ENCODE measurements at places on chromosomes 5 and 9.

GRCh38 chr5:1162751-1163150, 38.6 kb upstream of the SLC6A19 start:
- DNase-seq, result no peak

- DNase-seq, result no peak
Measured at GRCh38 chr5:169970911-169971765, 9.2 kb downstream of the INSYN2B start.

- no peak for DNase-seq
Measured at GRCh38 chr9:84866396-84867175, 197.1 kb downstream of the NTRK2 start.

DNA sequence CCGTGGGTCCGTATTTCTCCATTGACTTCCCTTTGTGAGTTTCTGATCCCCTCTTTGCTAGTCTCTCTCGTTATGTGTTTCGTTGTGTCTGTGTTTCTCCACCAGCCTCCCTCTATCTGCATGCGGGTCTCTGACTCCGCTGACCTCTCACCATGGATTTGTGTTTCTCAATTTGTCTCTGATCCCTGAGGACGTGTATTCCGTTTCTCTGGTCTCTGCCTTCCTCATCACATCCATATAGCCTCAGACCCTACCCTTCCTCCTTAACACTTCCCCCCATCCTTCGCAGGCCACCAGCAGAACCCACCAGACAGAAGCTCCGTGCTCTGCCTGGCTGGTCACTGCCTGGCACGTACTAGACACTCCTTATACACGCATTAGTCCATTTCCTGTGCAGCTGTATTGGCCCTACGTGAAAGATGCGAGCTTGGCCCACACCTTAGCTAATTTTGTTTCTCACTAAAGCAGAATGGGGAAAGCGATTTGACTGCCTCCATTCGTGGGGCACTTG, 631 bp downstream of the B4GALT7 start:
- no peak for DNase-seq

DNA sequence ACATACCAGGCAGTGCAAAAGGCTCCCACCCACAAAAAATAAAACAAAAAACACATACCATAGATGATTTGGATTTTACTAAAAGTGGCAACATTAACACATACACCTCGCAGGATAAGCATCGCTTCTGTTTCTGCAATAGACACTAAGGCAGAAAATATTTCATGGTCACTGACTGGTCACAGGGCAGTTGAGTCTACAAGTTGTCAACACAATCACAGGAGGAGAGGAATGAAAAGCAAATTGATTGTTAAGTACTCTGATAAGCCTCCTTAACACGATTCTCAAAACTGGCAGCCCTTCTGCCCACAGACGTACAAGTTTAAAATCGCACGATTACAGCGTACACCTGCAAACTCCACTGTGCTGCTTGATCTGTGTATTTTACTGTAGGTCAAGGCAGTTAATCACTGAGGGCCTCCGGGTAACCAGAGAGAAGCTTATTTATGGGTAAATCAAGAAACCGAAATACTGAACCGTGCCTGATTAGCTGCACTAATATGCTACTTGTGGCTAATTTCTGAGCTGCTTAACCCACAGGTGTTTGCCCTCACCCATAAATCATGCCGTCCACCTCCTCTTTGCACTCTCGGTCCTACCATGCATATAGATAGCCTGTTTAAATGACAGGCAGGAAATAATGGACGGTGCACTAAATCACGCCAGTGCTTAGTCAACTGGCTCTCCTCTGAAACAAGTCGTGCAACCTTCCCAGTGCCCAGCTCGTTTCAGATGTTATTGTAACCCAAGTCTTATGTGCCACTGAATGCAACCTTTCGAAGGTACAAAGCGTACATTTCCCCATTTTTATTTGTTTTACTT, 659.4 kb upstream of the ADAMTS16 start:
- DNase-seq, result no peak

DNA sequence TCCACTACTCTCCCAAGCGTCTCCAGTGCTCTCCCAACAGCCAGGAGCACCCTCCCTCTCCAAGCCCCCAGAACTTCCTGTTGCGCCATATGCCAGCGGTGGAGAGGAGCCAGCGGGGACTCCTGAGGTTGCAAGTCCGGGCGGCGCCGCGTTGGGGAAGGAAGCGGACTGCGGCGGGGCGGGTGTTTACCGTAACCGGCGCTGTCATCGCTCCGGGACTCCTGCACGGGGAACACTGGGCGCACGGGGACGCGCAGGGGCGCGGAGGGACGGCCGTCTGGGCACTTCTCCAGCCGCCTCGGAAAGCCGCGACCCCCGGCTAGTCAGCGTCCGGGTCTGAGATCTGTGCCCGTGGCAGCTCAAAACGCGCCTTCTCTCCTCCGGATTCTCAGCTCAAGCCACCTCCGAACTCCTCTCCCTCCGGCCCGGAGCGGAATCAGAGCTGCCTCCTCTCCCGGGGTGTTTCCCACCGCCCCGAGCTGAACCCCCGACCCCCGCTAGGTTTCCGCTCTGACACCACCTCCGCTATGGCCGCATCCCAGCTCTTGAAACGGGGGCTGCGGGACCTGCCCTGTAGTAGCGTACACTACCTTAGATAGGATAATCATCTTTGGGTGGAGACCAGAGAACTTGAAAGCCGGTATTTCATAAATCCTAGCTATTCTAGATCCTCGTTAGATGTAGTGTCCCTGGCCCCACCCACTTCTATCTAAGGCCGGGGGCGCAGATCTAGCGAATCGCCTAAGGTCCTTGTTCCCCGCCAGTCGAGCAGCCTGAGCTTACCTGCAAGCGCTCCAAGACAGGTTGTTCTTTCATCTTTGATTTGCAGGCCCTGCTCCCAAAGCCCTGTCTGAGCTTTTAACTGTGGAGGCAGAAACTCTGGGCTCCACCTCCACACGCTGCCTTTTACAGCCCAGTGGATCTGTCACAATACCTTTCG, at the start of gene TRPM6:
TSS of gene TRPM6 (minus strand) at position 881 of the 940 bp plus-strand sequence. CDS start at position 816, 65 bp downstream.
- peak; percentile 12 for DNase-seq

DNA sequence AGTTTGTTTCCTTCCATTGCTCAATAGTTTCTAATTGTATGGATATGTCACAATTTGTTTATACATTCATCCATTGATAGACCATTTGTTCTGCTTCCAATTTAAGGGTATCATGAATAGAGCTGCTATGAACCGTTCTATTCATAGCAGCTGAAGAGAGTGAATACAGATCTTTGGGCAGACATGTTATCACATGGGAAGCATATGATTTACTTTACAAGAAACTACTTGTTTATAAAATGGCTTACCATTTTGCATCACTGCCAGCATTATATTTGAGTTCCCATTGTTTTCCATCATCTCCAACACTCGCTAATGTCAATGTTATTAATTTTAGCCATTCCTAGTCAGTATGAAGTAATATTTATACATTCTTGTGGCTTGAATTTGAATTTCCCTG, 549.0 kb downstream of the MAT2B start:
- DNase-seq, result no peak

- no peak for DNase-seq
Measured at GRCh38 chr9:90547896-90548295, 94.7 kb downstream of the DIRAS2 start.

- no peak for DNase-seq
Measured at GRCh38 chr5:1931604-1932231, 49.0 kb upstream of the IRX4 start.

- DNase-seq, result no peak
Measured at GRCh38 chr9:8332871-8333270, 533.3 kb upstream of the DMAC1 start.

GRCh38 chr5:39775086-39775796, 350.5 kb upstream of the DAB2 start:
- no peak for DNase-seq

- DNase-seq, result no peak
Measured at GRCh38 chr5:16492398-16493140, 27.0 kb upstream of the ZNF622 start.

DNA sequence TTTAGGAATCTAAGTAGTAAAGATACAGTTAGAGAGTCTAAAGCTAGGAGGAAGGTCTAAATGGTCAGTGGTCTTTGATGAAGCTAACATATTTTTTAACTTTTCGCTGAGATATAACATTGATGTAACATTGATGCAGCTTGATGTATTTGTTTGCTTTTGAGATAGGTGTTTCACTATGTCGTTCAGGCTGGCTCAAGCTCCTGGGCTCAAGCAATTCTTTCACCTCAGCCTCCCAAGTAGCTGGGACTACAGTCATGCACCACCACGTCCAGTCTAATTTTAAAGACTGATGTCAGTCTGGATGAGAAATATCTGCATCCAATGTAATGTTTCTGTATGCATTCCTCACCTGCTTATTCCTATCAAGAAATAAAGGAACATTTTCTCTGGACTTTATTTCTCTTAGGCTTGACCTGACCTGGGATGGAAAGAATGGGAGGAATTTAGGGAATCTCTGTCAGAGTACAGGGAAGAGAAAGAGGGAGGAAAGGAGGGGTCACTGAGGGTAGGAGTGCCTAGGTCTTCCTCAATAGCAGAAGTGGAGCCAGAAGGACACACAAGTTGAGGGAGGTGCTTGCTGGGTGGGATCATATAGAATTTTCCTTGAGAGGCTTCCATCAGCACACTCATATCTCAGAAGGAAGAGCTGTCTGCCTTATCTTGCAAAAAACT, 101.5 kb upstream of the GPBP1 start:
- DNase-seq, result no peak

DNA sequence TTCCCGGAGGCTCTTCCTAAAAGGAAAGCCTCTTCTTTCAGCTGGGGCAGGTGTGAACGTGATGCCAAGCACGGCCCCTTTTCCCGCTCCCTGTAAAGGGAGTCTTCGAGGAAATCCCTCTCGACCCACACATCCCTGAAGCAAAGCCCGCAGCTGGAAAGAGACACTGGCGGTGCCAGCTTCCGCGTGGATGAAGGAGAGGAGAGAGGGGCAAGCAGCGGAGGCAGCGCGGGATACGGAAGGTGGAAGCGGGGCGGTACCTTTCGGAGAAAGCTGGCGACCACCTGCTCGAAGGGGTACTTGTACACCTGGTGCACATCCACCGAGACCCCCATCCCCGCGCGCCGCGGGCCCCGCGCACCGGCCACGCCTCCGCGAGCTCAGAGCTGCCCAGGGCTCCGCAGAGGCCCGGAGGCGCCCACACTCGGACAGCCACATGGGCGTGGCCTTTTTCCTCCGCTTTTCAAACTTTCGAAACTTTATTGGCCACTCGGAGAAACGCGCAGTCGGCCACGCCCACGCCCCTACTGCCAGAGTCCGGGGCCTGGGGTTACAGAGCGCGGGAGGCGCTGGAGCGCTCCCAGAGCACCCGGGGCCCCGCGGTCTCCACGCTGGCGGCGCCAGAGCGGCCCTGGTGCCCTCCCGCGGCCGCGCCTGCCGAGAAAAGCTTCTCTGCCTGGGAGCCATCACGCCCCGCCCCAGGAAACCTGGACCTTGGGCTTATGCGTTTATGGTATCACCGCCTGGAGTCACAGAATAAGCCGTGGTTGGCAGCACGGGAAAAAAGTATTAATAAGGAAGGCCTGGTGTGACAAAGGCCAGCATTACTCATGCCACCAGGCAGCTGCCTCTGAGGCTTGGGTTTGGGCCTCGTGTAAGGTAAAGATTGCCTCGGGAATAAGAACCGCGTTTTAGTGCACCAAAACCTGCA, at the start of gene PRELID2:
TSS of gene PRELID2 (minus strand) at position 426 of the 931 bp plus-strand sequence. CDS start at position 335, 91 bp downstream.
- DNase-seq, result no peak

GRCh38 chr5:55407059-55407684, 99.4 kb downstream of the MTREX start:
- DNase-seq, result peak; percentile 14

- DNase-seq, result no peak
Measured at GRCh38 chr9:15468145-15468544, 42.6 kb downstream of the PSIP1 start.

DNA sequence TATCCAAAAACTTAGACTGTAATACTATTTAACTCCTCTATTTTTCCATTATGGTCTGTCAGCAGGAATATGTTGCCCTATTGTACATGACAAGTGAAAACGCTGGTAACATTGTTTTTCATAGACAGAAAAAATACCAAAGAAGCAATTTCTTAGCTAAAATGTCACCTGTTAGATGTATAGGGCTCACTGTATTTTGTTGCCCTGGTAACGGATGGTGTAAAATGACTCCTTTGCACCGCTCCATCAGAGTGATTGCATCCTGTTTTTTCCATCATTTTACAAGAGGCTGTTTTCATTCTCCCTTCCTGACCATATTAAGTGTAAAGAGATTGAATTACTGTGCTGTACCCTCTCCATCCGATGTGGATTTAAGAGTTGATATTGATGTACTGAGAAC, 460.1 kb upstream of the TLE4 start:
- DNase-seq, result no peak

DNA sequence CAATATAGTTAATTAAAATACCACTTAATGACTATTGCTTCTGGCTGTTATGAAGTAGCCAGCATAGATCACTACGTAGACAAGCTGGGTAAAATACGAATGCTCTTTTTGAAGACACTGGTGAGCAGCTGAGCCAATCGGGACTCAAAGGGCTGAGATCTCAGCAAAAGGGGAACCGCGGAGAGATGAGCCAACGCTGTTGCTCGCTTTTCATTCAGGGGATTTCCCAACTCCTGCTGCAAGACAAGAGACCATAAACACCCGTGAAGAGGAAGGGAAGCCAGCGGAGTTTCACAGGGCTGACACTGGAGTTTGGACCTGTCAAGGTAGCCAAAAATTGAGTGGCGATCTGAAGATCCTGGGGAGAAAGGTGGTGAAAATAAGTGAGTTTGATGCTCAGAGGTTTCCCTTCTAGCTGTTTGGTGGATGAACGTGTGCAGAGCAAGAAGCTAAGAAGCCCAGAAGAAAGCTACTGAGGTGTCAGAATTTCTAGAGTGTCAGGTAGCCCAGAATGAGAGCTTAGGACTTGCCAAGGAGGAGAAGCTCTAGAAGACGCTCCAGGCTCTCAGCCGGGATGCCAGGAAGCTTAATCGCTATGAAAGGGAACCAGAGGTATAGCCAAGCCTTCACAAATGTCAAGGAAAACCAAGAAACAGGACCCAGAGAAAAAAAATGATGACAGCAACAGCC, 79.6 kb upstream of the RNU6ATAC start:
- DNase-seq, result no peak

DNA sequence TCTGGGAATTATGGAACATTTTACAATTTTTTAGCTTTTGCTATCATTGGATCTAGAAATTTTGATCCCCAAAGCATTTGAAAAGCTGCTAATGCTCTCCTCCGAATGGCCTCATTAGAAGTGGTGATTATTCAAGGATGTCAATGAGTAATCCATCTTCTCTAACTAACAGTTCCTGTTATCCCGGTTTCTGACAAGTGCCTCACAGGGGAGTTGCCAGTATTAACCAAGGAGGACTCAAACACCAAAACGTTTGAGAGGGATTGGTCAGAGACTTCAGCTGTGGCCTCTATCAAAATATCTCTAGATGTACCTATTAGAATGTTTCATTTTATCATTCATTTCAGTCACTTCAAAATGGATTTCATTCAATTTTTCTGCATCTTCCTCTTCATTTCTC, 208.3 kb upstream of the ITGA1 start:
- no peak for DNase-seq

Measured in Jurkat, Clone E6-1 (cell line).